Fibroblast of skin of scalp (primary cell): ENCODE measurements at places on chromosomes 6 and 20.

GRCh38 chr6:2971420-2972218 lies at the start of gene SERPINB6:
TSS of gene SERPINB6 (minus strand) at chr6:2971567. CDS start at chr6:2959332, 12,235 bp downstream.
- peak; percentile 81 for DNase-seq

DNA sequence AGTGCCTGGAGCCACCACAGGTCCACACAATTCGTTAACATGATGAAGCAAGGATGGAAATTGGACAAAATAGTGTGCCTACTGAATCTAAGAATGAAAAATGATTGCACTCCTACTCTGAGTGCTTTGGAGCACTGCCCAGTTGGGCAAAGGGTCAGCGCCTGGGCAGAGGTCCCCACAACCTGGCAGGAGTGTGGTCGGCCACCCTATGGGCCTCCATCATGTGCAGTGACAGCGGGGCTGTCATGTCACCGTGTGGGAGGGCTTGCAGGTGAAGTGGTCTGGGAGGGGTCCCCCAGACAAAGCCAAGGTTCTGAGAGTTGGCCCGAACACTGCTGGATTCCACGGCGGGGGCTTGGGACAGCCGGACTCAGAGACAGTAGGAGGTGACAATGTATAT lies 36.2 kb upstream of the CD93 start:
- DNase-seq = no peak

GRCh38 chr20:38437796-38438195 lies 2.7 kb upstream of the SNHG17 start:
- no peak for DNase-seq

DNA sequence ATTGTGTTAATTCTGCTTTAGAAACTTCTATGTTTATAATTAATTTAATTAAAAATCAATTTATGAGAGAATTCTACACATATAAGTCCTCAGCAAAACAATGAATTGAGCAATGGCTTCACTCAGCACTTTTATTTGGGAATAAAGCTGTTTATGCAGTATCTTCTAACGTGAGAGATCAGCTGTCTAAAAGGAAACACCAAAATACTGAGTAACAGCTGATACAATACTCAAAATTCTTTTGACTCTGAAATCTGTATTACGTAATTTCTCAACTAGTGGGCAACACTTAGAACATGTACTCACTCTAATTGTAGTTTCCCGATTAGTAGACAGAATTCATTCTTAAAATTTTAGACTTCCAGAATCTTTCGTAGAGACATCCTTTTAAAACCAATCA lies 49.8 kb downstream of the MAP3K7 start:
- peak; percentile 30 for DNase-seq
